Prostate gland (tissue), 2 donors: ENCODE measurements at places on chromosomes 11 and 22. TPM values are rescaled to one million over a fixed set of nuclear protein-coding genes. Genes with fewer than 3 reads are reported as not detected.
A peak's percentile ranks its signal among the peaks of the same experiment; 100 is the strongest.

Gene CABP4
- total RNA-seq = 6.1 TPM

Gene OR51E1
- total RNA-seq = 4.4 TPM

DNA sequence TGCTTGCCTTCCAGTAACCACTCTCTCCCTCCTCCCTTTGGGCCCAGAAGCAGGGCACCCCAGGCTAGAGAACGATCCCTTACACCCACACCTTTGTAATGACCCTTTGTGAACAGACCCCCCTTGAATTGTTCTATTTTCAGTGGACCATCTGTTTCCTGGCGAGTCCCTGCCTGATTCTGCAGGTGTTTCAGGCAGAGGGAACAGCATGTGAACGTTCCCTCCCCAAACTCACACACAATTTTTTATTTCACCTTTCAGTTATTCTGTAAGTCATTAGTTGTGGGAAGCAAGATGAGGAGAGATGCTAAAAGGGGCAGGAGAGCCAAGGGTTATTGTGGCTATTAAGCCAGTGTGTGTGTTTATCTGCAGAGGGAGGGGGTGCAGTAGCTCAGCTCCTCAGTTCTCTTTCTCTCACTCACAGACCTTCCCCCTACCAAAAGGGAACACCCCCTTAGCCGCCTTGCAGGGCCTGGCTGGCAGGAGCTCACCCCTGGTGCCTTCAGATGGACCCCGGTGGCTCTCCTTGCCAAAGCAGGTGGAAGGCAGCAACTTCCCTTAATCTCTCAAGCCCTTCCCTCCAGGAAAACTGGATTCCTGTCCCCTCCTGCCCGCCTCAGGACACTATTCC lies 64.8 kb upstream of the SPON1 start:
- no peak overlapping the region for H3K4me3 ChIP-seq
- H3K27me3 ChIP-seq = no peaks in the 10 kb centered on the region
- no peak overlapping the region for H3K27ac ChIP-seq

GRCh38 chr22:39092111-39092862 lies 4.8 kb upstream of the APOBEC3H start:
- no peaks in the 10 kb centered on the region for H3K4me1 ChIP-seq
- no peak overlapping the region for H3K4me3 ChIP-seq
- H3K27ac ChIP-seq = no peak overlapping the region
- no peak for DNase-seq

- H3K4me3 ChIP-seq = no peak overlapping the region
- no peak overlapping the region for H3K27ac ChIP-seq
- H3K4me1 ChIP-seq = no peaks in the 10 kb centered on the region
- H3K36me3 ChIP-seq = no peaks in the 10 kb centered on the region
Measured at GRCh38 chr11:14042686-14043465, 80.4 kb downstream of the SPON1 start.

- no peak for DNase-seq
- H3K36me3 ChIP-seq = no peaks in the 10 kb centered on the region
Measured at GRCh38 chr11:131391176-131391575, 20.8 kb downstream of the NTM start.

GRCh38 chr11:10529279-10529678 lies 11.7 kb downstream of the RNF141 start:
- H3K27ac ChIP-seq = no peak overlapping the region
- no peaks in the 10 kb centered on the region for H3K36me3 ChIP-seq
- no peak overlapping the region for H3K4me3 ChIP-seq
- H3K27me3 ChIP-seq = no peaks in the 10 kb centered on the region
- no peak for DNase-seq
- peaks cover 4% of the 10 kb centered on the region for H3K4me1 ChIP-seq

GRCh38 chr11:19199048-19199447 lies 2.7 kb downstream of the CSRP3 start:
- no peak for DNase-seq
- no peaks in the 10 kb centered on the region for H3K27me3 ChIP-seq
- H3K36me3 ChIP-seq = no peaks in the 10 kb centered on the region
- H3K4me3 ChIP-seq = no peak overlapping the region
- no peak overlapping the region for H3K27ac ChIP-seq

- H3K27ac ChIP-seq = no peak overlapping the region
- H3K27me3 ChIP-seq = no peaks in the 10 kb centered on the region
- peaks cover 9% of the 10 kb centered on the region for H3K4me1 ChIP-seq
- DNase-seq = no peak
Measured at GRCh38 chr11:407651-408123, 7.1 kb downstream of the SIGIRR start.

- peaks cover 19% of the 10 kb centered on the region for H3K4me1 ChIP-seq
- H3K36me3 ChIP-seq = no peaks in the 10 kb centered on the region
- peak; percentile 58 for DNase-seq
- peak overlapping the region; percentile 55 for H3K4me3 ChIP-seq
- peak overlapping the region; percentile 98 for H3K27ac ChIP-seq
Measured at GRCh38 chr11:61587541-61587941, 6.7 kb upstream of the SYT7 start.

GRCh38 chr11:125390946-125391345 lies 105.1 kb downstream of the FEZ1 start:
- H3K4me3 ChIP-seq = no peak overlapping the region
- no peaks in the 10 kb centered on the region for H3K4me1 ChIP-seq
- H3K27ac ChIP-seq = no peak overlapping the region
- no peaks in the 10 kb centered on the region for H3K27me3 ChIP-seq
- no peak for DNase-seq
- no peaks in the 10 kb centered on the region for H3K36me3 ChIP-seq

DNA sequence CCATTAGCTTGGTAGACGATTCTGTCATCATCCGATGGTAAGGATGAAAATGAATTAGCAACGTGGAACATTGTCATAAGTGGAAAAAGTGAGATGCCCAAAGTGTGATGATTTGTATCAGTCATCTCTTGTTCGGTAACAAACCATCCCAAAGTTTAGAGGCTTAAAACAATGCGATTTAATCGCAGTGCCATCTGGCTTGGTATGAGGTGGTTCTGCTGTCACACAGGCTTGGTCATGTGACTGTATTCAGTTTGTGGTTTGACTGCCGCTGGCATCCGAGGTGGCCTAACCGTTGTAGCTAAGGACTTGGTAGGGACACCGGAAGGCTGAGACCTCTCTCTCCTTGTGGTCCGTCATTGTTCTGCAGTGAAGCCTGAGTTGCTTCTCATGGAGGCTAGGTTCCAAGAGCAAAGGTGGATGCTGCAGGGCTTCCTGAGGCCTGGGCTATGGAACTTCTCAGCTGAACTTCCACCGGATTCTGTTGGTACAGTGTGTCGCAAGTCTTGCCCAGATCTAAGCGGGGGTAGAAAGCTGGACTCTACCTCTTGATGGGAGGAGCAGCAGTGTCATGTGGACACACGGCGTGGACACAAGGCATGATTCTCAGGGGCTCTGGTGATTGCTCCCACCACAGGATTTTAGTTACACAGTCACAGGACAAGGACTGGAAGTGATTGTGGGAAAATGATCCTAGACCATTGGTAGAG lies 36.3 kb downstream of the BCR start:
- H3K36me3 ChIP-seq = no peaks in the 10 kb centered on the region
- no peak overlapping the region for H3K4me3 ChIP-seq
- no peak for DNase-seq
- no peaks in the 10 kb centered on the region for H3K27me3 ChIP-seq

DNA sequence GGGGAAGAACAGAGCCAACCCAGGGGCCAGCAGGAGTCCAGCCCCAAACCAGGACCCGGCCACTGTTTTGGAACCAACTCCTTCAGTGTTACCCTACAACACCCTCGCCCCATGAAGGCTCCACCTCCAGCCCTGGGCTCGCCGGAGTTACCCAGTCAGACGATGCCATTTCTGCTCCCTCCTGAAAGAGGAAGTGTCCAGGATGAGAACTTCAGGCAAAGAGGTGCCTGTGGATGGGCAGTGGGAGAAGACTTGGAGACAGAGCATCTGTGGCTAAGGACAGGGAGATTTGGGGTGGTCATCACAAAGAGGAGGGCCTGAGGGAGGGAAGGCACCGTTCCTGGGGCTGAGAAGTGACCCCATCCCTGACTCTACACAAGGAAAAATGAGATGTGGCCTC lies 14.0 kb downstream of the APOBEC3B start:
- no peaks in the 10 kb centered on the region for H3K4me1 ChIP-seq
- DNase-seq = no peak
- H3K27ac ChIP-seq = no peak overlapping the region
- no peaks in the 10 kb centered on the region for H3K36me3 ChIP-seq
- no peaks in the 10 kb centered on the region for H3K27me3 ChIP-seq
- H3K4me3 ChIP-seq = no peak overlapping the region
